Thoracic aorta (tissue), 2 donors: ENCODE measurements at places on chromosomes 2 and 18. TPM values are rescaled to one million over a fixed set of nuclear protein-coding genes. Genes with fewer than 3 reads are reported as not detected.

GRCh38 chr2:232829988-232830387 is 40.1 kb upstream of the SNORC start:
- H3K4me1 ChIP-seq: no peaks in the 10 kb centered on the region
- no peak for DNase-seq

DNA sequence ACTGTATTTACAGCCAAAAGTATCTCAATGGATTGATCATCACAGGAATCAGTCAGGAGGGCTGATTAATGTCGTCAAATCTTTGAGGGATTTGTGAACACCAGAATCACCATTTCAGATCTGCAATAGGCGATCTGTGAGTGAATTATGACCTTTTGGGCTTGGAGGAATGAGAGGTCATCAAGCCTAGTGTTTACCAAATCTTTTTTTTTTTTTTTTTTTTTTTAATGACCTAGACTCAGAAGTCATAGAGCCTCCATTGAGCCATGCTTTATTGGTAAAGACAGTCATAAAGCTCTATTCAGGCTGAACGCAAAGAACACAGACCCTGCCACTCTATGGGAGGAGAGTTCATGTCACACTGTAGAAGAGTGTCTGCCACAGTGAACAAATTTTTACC is 97.7 kb downstream of the SOCS6 start:
- no peaks in the 10 kb centered on the region for H3K27me3 ChIP-seq
- H3K27ac ChIP-seq: no peak overlapping the region
- H3K4me3 ChIP-seq: no peak overlapping the region
- DNase-seq: no peak
- H3K4me1 ChIP-seq: no peaks in the 10 kb centered on the region

DNA sequence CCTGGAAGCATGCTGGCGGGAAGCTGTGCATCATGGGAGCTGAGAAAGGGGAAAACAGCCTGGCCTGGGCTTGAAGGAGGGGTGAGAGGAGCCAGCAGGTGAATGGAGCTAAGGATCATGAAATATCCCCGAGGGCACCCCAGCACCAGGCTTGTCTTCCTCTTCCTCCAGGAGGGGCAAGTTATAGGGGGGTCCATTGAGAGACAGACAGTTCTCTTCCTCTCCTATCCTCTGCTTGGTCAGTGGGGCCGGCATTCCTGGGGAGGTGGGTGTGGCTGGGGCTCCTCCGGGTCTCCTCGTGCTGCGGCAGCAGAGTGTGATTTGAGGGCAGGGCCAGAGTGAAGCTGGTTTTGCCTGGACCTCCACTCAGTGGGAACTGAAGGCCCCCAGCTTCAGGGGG is 78.9 kb downstream of the LIPG start:
- no peaks in the 10 kb centered on the region for H3K27me3 ChIP-seq
- no peak for DNase-seq
- H3K4me1 ChIP-seq: no peaks in the 10 kb centered on the region
- no peak overlapping the region for H3K27ac ChIP-seq
- H3K36me3 ChIP-seq: no peaks in the 10 kb centered on the region

- no peaks in the 10 kb centered on the region for H3K27me3 ChIP-seq
- no peaks in the 10 kb centered on the region for H3K4me1 ChIP-seq
- H3K4me3 ChIP-seq: no peak overlapping the region
- DNase-seq: no peak
- no peak overlapping the region for H3K27ac ChIP-seq
These were observed 20.9 kb downstream of the SOX11 start for GRCh38 chr2:5713101-5713500.

GRCh38 chr18:76857476-76857875 is 35.1 kb downstream of the ZNF236 start:
- no peaks in the 10 kb centered on the region for H3K4me1 ChIP-seq
- H3K4me3 ChIP-seq: no peak overlapping the region
- peaks cover 8% of the 10 kb centered on the region for H3K36me3 ChIP-seq
- DNase-seq: no peak
- no peaks in the 10 kb centered on the region for H3K27me3 ChIP-seq
- H3K27ac ChIP-seq: no peak overlapping the region

DNA sequence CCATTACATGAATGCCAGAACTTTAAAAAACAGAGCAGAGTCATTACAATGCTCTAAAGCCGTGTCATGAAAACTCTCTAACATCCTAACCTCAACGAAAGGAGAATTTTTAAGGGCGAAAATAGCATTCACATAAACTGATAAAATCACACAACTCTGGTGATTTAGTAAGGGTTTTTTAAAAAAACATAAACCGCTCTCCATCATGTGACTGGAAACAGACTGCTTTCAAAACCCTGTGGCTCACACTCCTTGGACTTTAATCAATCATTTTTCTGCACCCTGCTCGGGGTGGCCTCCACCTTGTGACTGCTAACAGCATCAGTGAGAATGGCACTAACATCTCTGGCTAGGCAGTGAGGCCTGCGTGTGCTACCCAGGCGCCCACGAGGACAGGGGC is 12.1 kb downstream of the DOCK10 start:
- no peaks in the 10 kb centered on the region for H3K27me3 ChIP-seq
- H3K4me3 ChIP-seq: no peak overlapping the region
- H3K36me3 ChIP-seq: no peaks in the 10 kb centered on the region
- DNase-seq: no peak
- no peaks in the 10 kb centered on the region for H3K4me1 ChIP-seq

- H3K27ac ChIP-seq: no peak overlapping the region
- no peak for DNase-seq
- H3K36me3 ChIP-seq: no peaks in the 10 kb centered on the region
- no peaks in the 10 kb centered on the region for H3K4me1 ChIP-seq
- H3K4me3 ChIP-seq: no peak overlapping the region
These were observed 49.6 kb upstream of the STPG4 start for GRCh38 chr2:47204691-47205090.

- H3K27ac ChIP-seq: no peak overlapping the region
- no peaks in the 10 kb centered on the region for H3K4me1 ChIP-seq
- DNase-seq: no peak
- no peaks in the 10 kb centered on the region for H3K27me3 ChIP-seq
- no peaks in the 10 kb centered on the region for H3K36me3 ChIP-seq
These were observed 891.1 kb downstream of the CPS1 start for GRCh38 chr2:211447548-211447947.

DNA sequence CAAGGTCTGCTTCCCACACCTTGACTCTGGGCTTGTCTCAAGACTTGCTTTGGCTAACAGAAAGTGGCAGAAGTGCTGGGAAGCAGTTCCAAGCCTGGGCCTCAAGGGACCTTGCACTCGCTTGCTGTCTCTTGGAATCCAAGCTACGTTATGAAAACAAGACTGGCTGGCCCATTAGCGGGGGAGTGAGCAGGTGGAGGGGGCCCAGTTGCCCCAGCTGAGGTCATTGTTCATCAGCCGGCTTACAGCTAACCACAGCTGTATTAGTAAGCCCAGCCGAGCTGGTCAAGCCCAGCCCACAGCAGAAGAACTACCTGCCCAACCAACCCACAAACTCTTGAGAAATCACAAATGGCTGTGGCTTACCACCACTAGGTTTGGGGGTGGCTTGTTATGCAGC is 63.1 kb downstream of the MARCO start:
- no peaks in the 10 kb centered on the region for H3K36me3 ChIP-seq
- no peak overlapping the region for H3K4me3 ChIP-seq
- no peaks in the 10 kb centered on the region for H3K4me1 ChIP-seq
- DNase-seq: no peak
- H3K27me3 ChIP-seq: no peaks in the 10 kb centered on the region
- no peak overlapping the region for H3K27ac ChIP-seq

DNA sequence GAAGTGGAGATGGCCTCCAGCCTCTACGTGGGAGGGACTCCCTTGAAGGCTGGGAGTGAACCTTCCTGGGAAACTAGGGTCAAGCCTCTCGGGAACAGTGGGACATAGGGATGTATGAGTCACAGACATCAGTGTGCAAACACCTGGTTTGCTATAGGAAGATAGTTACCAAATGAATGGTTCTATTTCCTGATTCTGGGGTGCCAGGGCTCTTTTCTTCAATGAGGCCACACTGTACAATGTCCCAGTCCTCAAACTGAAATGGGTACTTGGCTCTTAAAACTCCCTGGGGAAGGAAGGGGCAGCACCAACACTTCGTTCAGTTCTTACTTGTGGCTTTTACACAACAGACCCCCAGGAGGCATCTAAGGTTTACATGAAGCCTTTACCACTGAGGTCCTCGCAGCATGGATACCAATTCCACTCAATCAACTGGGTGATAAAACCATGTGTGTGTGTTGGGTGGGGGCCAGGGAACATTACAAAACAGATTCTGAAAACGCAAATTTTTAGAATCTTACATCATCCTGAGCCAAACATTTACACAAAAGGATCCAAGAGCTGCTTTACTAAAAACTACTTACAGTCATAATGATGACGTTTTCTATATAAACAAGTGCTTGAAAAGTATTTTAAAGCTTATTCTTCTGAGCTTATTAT is 10.4 kb downstream of the ERFE start:
- no peaks in the 10 kb centered on the region for H3K27me3 ChIP-seq
- H3K4me1 ChIP-seq: peaks cover 49% of the 10 kb centered on the region
- DNase-seq: peak; percentile 76
- H3K36me3 ChIP-seq: peaks cover 19% of the 10 kb centered on the region
- peak overlapping the region; percentile 93 for H3K27ac ChIP-seq

GGCX gene
- 38.4 TPM for total RNA-seq

BBS5 gene
- total RNA-seq: 13.6 TPM

SKA1 gene
- total RNA-seq: not detected
